ENCODE measurements at places on chromosomes 16 and 17.

- no peak for DNase-seq
Observed at GRCh38 chr17:22516861-22517636, 824.7 kb downstream of the KCNJ18 start.

DNA sequence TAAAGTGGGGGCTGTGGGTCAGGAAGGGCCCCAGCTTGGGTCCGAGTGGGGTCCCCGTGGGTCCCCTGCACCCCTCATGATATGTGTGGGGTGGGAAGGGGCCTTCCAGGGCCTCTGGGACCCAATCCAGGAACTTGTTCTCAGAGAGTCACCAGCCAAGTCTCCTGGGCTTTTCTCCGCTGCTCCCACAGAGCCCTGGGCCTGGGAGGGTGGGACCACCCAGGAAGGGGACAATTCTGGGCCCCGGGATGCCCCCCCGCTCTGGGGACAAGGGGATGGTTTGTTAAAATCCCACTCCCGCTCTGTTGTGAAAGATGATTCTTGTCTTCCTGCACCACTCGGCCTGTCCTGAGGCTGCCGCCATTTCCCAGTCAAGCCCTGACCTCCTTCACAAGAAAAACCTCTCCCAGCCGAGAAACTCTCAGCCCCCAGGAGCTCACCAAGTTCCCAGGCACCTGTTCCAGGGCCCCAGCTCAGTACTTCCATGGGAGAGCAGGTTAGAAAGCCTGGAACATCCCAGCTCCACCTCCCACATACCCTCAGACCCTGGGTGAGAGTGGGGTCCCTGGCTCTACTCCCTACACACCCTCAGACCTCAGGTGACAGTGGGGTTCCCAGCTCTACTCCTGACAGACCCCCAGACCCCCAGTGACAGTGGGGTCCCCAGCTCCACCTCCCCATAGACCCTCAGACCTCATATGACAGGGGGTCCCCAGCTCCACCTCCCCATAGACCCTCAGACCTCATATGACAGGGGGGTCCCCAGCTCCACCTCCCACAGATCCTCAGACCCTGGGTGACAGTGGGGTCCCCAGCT is 75.1 kb downstream of the METRNL start:
- DNase-seq = no peak

DNA sequence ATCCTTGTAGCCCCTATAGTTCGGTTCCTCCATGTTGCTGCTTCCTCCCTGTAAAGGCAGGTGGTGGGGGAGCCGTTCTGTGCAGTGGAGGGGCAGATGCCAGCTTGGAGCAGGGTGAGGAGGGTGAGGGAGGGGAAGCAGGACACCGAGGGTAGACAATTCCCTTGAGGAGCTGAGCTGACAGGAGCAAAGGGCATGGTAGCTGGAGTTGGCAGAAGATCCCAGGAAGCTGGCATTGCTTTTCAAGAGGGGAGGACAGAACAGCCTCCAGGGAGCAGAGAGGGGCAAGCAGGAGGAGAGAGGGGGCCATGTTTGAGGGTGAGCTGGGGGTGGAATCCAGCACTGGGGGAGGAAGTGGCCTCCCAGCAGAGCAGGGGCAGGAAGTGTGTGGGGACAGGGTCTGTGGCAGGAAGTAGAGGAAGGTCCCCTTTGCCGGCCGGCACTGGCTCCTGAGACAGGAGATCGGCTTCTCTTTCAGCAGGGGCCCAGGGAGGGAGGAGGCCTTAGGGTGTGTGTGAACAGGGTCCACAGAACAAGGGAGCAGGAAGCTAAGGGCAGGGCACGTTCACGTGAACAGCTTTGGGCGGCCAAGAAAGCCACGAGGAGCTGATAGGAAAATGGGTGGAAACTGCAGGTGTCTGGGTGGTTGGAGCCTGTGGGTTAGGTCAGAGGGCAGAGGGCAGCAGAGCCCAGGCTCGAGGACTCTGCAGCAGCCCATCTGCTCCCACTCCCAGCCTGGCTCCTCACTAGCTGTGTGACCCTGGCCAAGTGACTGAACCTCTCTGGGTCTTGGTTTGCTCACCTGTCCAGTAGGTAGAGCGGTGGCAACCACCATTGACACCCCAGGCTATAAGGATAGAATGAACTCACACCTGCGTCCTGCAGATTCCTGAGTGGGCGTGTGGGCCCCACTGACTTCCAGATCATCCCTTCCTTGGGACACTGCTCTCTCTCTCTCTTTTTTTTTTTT is 17.5 kb upstream of the SPNS2 start:
- no peak for DNase-seq

DNA sequence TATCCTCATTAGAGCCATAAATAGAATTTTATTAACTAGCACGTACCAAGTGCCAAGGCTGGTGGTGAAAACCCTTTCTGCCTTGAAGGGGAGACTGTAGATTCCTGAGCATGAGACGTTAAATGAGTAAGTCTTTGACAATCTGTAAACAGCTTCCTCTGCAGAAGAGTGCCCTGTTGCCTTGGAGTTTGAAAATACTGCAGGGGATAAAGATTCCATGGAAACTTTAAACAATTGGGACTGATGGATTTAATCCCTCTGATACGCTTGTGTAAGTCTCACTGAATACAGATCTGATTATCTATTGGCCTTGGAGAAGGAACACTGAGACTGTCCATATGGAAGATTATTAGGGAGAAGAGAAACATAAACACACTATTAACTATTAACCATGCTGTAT is 1053.4 kb upstream of the RBFOX1 start:
- DNase-seq = no peak

DNA sequence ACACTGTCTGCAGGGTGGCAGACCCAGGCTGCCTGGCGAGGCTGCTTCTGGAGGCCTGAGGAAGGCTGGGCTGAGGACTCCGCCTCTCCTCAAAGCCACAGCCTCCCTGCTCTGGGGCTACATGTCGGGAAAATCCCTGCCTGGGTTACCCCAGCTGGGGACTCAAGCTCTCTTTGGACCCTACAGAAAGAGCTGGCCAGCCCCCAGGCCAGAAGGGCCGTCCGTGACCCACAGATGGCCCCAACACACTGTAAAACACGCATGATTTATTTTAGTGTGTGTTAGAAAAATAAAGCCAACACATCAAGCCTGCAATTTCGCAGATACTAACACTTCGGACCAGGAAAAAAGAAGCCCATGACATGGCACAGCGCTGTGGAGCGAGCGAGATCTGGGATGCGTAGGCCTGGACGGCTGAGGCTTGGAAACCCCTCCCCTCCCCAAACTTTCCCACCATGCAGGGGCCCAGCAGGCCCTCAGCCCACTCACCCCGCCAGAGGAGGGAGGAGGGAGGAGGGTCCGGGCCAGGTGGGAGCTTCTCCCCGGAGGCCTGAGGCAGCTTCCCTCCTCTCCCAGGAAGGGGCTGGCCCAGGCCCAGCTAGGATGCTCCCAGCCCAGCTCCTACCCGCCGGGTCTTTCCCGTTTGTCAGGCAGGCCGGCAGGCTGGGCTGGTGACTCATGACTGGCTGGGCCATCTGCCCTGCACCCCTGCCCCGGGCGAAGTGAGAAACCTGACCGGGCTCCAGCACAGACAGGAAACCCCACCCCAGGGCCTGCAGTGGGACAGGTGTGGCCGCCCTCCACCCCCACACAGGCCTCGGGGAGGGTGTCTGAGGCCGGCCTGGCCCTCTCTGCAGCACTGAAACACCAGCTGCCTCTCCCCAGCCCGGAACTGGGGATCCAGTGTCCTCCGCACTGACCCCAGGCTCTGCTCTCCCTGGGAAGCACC is 34.1 kb upstream of the SLC38A10 start:
- DNase-seq = no peak

- DNase-seq = no peak
Observed at GRCh38 chr16:155031-155398, 2.6 kb downstream of the HBZ start.

GRCh38 chr16:88703486-88704309 is 2.5 kb downstream of the RNF166 start:
- no peak for DNase-seq

DNA sequence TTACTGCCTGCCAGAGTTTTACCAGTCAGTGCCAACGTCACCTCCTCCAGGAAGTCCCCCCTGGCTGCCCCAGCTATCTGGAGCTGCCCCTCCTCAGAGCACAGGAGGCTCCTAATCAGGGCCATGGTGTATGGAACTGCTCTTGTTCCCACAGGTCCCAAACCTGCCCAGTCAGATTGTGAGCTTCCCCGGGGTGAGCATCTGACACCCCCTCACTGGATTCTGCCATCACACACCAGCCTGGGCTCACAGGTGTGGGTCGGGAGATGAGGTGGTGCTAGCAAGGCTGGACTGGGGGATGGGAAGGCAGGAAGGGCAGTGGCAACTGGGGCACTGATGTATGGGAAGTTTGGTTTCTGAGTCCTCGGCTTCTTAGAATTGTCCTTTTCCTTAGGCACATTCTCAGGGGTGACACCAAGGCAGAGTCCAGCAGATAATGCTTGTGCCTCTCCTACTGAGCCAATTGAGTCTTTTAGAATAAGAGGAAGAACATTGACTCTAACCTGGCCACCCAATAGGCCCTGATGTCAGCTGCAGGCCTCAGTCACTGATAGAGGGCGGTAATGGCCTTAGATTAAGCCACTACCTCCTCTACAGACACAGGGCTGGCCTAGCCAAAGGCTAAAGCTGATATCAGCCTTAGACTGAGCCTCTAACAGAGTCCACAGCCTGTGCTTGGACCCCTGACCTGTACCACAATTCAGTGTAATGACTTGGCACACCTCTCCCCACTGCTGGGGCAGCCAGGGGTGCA is 107.9 kb downstream of the WSCD1 start:
- no peak for DNase-seq

DNA sequence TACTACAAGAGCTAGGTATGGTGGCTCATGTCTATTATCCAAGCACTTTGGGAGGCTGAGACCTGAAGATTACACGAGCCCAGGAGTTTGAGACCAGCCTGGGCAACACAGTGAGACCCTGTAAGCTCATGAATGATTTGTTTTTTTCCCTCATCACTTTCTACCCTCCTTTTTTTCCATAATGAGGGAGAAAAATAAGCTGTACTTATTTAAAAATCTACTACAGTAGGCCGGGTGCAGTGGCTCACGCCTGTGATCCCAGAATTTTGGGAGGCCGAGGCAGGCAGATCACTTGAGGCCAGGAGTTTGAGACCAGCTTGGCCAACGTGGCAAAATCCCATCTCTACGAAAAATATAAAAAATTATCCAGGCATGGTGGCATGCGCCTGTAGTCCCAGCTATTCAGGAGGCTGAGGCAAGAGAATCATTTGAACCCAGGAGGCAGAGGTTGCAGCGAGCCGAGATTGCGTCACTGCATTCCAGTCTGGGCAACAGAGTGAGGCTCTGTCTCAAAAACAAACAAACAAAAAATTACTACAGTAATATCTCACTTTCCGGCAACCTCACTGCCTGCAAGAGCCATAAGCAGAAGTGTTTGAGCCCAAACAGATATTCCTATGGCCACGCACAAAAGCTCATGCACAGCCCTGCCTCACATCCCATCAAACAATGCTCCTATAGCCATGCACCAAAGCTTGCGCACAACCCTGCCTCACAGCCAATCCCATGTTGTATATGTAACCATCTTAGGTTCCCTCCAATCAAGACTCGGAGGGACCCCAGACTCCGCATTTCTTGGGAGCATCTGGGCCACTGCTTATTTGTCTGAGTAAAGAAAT is 37.4 kb downstream of the TK2 start:
- no peak for DNase-seq

- DNase-seq = no peak
Observed at GRCh38 chr17:57631871-57632270, 113.2 kb downstream of the CCDC182 start.

DNA sequence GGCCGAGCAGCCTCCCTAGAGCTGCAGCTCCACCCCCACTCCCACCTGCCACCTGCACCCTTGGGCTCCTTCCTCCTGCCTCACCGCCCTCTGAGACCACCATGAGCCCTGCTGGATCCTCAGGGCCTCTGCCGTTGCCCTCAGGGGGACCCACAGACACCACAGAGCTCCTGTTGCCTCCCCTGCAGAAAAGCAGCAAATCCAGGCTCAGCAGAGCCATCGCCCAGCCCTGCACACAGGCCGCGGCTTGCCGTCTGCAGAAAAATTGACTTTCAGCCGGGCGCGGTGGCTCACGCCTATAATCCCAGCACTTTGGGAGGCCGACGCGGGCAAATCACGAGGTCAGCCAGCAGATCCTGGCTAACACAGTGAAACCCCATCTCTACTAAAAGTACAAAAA is 7.0 kb upstream of the PPP1R27 start:
- DNase-seq = no peak

GRCh38 chr17:58367461-58367860 is 15.5 kb upstream of the SUPT4H1 start:
- no peak for DNase-seq

GRCh38 chr16:87474566-87474996 is 18.2 kb downstream of the ZCCHC14 start:
- no peak for DNase-seq

DNA sequence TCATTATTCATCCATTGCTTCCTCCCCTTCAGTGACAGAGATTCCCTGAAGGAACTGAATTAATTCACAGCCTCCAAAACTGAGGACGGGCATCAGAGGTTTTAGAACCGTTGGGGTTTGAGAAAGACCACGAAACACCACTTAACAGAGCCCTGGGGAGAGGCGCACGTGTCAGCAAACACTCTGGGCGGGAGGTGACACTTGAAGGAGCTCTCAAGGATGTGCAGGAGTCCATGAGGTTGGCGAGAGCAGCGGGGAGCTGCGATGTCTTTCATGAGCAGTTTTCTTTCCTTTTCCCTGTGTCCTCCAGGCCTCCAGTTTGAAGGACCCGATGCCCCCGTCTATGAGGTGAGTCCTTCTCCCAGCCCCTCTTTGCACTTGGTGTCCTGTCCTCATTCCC is 23.7 kb downstream of the B4GALNT2 start:
- DNase-seq = no peak

DNA sequence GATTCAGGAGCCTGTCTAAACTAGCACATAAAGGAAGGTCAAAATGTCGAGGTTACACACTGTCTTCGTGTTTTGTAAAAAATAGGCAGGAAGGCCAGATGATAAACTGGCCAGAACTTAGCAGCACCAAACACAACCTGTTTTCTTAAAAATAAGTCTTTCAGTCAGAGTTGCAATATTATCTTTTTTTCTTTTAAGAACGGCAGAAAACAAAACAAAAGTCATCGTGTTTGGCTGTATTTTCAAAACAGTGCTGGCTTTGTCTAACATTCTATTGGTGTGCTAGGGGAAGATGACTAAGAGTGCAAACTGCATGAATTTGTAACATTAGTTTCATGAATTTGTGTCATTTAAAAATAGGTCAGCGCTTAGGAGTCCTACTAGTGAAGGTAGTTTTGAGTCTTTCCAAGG is 5.3 kb downstream of the MAF start:
- no peak for DNase-seq

DNA sequence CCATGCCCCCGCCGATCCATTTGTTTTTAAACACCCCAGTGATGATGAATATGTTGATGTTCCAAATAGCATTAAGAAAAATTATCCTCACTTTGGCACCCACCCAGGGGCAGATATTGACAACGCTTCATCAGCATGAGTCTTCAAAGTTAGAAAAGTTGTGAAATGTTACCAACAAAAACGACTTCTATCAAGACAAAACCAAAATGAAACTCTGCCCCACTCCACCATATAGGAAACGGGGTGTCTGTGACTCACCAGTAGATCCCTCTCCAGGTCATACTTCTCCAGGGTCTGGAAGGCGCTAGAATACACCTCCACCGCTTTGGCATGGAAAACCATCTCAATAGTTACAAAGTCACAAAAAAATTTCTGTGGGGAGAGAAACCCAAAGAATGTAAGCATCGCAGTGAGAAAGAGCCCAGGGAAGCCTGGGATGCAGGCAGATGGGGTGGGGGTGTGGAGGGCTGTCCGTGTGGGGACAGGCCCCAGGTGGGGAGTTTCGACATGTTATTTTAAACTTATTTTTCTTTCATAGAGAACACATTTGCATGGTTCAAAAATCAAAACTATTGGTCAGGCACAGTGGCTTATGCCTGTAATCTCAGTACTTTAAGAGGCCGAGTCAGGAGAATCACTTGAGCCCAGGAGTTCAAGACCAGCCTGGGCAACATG is 10.2 kb downstream of the CIBAR2 start:
- DNase-seq = no peak

GRCh38 chr17:64187093-64187895 is 57.4 kb upstream of the ERN1 start:
- DNase-seq = no peak

Data from NCI-H1436 treated with DMSO at 0.1 percent for 48 hours (cell line).